T1000 (cell line): ENCODE measurements at places on chromosomes 7 and 10.

GRCh38 chr7:84043661-84044191, 150.9 kb downstream of the SEMA3A start:
- DNase-seq: no peak

DNA sequence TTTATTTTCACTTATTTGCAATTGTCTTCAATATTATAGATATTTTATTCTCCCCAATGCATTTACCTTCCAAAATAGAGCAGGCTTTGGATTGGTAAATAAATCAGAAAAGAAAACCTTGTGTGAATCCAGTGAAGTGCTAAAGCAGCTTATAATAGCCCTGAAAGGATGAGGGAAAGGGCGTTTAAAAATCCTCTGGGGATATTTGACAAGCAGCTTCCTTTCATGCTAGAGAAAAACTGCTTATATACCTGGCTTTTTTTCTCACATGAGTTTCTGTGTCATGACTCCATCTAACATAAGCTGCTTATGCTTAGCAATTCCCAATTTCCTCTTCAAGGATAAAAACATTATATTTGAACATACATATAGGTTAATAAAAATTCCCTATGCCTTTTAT, 221.6 kb upstream of the SEMA3E start:
- DNase-seq: no peak

GRCh38 chr10:88243836-88244730, 339.0 kb downstream of the RNLS start:
- no peak for DNase-seq

DNA sequence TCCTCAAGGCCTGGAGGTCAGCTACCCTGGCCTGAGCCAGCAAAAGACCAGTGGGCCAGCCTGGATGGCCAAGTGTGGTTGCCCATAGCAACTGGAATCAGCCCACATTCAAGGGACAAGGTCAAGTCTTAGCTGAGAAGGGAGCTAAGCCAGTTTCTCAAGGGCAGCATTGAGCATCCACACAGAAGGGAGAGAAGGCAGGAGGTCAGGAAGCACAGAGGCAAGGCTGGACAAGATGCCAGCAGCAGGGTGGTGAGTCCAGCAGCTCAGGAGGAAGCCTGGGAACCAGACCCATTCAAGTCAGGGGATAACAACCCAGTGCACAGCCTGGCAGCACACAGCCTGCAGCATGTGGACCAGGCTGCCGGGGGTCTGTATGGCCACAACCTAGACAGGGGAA, 54.0 kb upstream of the ZMIZ1 start:
- DNase-seq: no peak

GRCh38 chr7:96548664-96549063, 161.0 kb downstream of the SEM1 start:
- peak; percentile 62 for DNase-seq

DNA sequence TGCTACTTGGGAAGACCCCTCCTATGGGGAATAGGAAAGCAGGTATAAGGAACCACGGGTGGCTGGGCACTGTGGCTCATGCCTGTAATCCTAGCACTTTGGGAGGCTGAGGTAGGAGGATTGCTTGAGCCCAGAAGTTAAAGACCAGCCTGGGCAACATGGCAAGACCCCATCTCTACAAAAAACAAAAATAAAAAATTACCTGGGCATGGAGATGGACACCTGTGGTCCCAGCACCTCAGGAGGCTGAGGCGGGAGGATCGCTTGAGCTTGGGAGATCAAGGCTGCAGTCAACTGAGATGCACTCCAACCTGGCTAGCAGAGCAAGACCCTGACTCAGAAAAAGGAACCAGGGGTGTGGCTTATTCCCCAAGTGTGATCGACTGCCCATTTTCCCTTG, 986 bp upstream of the FSCN3 start:
- no peak for DNase-seq

GRCh38 chr10:128869101-128869749, 597.8 kb upstream of the MGMT start:
- DNase-seq: no peak
